Ecto neural progenitor cell (in vitro differentiated cells): ENCODE measurements at places on chromosomes 3 and 15.
A peak's percentile ranks its signal among the peaks of the same experiment; 100 is the strongest.

GRCh38 chr15:64146041-64146440 is 5.5 kb upstream of the SNX22 start:
- no peak for DNase-seq

GRCh38 chr15:77823736-77824135 is 191.0 kb upstream of the LINGO1 start:
- no peak for DNase-seq

- peak; percentile 46 for DNase-seq
These were observed 461.4 kb downstream of the NSUN3 start for GRCh38 chr3:94524102-94524919.

- no peak for DNase-seq
These were observed 9.9 kb downstream of the RAB7A start for GRCh38 chr3:128735884-128736283.

GRCh38 chr3:39848365-39848764 is 39.0 kb downstream of the MYRIP start:
- no peak for DNase-seq

DNA sequence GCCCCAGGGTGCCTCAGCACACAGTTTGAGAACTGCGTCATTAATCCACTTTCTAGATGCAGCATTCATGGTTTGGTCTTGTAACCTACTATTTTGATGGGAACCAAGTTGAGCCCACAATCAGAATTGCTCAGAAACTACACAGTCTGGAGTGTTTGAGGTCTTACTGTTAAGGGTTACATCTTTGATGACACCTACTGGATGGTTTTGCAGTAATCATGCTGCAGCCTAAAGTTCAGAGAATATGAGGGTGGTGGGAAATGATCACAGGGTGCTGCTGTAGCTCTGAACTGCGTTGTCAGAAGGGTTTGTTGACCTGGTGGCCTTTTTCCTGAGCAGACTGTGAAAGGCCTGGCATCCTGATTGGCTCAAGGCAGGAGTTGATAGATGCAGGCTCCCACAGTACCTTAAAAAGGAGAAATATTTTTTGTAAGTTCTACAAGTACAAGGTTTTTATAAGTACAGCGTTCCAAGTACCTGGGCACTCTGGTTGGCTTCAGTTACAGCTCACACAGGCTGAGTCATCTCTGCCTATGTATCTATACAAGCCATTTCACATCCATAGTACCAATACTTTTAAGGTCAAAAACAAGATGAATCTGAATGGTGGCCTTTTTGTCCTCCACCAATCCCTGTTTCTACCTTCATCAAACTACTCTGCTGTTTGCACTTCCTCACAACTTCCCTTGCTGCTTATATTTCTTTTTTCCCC is 60.5 kb upstream of the ACKR4 start:
- no peak for DNase-seq

DNA sequence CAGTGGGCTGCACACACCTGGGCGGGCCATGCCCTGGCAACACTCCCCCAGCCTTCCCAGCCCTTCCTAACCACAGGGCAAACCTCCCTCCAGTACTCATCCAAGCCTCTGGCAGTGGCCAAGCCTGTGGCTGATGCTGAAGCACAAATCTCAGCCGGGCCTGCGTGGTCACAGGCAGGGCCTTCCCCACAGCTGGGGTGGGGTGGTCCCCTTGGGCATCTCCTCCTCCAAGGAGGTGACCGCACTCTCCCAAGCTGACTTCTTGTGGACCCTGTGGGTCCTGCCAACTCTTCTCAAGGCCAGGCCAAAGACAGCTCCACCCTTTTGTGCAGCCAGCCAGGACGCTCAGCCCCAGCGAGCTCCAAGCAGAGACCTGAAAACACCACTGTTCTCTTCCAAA is 21.4 kb downstream of the GRAMD2A start:
- DNase-seq: peak; percentile 45

DNA sequence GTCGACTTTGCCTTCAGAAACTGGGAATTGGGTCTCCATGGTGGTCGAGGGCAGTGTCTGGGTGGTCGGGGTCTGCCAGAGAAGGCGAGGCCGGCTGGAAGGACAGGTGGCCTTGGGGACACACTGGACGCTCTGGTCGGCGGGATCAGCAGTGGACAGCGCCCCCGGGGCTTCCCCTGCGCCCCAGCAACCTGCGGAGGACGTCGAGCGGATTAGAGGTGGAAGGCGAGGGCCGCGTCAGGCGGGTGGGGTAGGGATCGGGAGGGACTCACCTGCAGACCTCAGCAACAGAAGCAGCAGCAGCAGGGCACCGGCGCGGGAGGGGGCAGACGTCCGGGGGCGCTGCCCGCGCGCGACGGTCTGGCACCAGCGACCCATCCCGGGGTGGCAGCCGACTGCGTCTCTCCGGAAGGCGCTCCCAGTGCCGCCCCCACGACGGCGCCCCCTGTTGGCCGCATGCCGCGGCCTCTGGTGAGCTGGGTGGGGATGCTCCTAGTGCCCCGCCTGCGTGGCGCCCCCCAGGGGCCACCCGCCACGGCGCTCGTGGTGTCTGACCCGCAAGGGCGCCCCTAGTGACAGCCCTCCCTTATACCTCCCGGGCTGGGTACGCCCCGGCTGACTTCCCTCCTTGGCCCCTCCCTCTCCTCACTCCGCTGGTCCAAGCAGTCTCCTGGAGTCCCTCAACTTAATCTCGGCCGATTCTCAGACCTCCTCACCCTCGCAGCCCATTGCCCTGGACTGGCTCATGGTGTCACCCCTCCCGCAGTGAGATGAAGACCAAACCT is at the start of gene PRSS50:
TSS of gene PRSS50 (minus strand) at position 423 of the 785 bp plus-strand sequence. CDS start at position 378, 45 bp downstream.
- DNase-seq: peak; percentile 53
